ENCODE measurements at places on chromosomes 16 and 17.

DNA sequence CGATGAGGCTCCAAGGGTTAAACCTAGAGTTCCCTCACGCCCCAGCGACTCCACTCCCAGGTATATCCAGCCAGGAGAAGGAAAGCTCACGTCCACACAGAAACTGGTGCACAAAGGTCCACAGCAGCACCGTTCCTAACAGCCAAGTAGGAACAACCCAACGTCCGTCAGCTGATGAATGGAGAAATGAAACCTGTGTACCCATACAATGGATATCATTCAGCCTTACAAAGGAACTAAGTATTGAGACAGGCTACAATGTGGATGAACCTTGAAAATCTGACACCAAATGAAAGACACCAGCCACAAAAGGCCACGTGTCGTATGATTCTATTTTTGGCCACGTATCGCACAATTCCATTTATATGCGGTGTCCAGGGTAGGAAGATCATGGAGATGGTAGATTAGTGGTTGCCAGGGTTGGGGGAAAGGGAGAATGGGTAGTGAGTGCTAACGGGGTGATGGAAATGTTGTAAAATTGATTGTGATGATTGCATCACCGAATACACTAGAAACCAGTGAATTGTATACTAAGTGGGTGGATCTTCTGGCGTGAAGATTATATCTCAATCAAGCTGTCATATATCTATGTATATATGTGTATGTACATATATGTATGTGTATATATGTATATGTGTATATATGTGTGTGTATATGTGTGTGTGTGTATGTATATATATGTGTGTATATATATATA is 30.1 kb downstream of the NLRC3 start:
- DNase-seq = no peak

DNA sequence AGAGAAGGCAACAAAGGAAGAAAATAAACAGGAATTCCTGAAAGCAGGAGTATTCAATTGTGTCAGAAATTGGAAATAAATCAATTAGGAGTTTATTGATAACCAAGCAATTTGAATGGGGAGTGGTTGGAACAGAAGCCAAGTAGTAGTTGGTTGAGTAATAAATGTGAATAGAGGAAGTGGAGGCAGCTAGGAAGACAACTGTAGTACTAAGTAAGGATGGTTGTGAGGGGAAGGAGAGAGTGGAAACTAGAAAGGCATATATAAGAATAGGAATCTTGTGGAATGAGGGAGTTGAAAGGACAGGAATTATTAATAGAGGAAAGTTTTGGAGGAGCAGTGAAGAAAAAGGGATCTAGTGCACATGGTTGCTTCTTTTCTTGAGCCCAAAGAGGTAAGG is 34.4 kb downstream of the NFAT5 start:
- no peak for DNase-seq

- no peak for DNase-seq
These were observed 922 bp upstream of the MRPL58 start for GRCh38 chr17:75011401-75012095.

DNA sequence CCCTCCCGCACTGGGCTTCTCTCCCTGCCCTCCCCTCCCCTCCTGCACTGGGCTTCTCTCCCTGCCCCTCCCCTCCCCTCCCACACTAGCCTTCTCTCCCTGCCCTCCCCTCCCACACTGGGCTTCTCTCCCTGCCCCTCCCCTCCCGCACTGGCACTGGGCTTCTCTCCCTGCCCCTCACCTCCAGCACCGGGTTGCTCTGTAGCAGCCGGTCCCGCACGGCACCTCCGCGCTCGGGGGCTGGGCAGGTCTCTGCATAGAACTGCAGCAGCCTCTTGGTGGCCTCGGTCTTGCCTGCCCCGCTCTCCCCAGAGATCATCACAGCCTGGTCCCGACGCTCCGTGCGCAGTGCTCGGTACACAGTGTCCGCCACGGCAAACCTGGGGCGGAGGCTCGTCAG is 9.8 kb downstream of the MYO1C start:
- no peak for DNase-seq

DNA sequence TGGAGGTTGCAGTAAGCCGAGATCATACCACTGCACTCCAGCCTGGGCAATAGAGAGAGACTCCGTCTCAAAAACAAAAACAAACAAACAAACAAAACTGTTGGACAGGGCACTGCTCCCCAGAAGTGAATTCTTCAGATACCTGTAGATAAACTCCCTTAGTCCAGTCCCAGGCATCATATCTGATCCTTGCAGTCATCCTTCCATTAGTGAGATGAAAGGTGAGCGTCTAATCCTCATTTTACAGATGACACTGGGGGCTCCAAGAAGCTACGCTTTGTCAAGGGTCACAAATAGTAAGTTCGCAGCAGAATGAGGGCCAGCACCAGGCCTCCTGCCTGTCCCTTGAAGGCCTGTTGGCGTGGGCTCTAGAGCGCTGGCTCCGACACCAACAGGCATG is 102.0 kb downstream of the OR1D5 start:
- no peak for DNase-seq

All from stimulated activated naive CD4-positive, alpha-beta T cell (primary cell).